ENCODE measurements at places on chromosomes 3 and 15.

GRCh38 chr3:127668906-127669305 is 3.8 kb upstream of the ABTB1 start:
- DNase-seq, result no peak

DNA sequence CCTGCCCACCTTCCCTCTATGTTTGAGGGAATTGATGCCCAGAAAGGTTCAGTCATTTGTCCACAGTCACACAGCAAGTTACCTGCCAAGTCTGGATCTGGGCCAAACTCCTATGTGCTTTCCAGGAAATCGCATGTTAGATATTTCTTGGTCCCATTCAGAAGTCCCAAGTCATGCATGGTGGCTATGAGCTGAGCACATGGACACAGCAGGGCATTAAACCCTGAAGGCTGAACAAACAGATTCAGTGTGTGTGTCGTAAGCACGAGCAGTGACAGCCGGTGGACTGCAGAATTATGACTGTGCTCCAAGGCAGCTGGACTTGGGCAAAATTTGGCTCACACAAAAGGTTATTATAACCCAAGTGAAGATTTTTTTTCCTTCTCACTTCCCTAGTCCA is 11.4 kb upstream of the SLC6A6 start:
- peak; percentile 52 for DNase-seq

GRCh38 chr15:60126200-60126599 is 122.1 kb downstream of the FOXB1 start:
- no peak for DNase-seq

GRCh38 chr3:159191447-159191846 is 389.6 kb downstream of the MFSD1 start:
- no peak for DNase-seq

DNA sequence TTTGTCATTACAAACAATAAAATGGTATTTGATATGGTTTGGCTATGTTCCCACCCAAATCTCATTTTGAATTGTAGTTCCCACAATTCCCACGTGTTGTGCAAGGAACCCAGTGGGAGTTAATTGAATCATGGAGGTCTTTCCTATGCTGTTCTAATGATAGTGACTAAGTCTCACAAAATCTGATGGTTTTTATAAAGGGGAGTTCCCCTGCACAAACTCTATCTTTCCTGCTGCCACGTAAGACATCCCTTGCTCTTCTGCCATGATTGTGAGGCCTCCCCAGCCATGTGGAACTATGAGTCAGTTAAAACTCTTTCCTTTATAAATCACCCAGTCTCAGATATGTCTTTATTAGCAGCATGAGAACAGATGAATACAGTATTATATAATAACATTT is 15.4 kb upstream of the AADAC start:
- no peak for DNase-seq

- no peak for DNase-seq
Measured at GRCh38 chr15:39795486-39795885, 12.8 kb upstream of the FSIP1 start.

GRCh38 chr3:127120851-127121647 is 71.9 kb upstream of the PRR23E start:
- DNase-seq, result no peak

DNA sequence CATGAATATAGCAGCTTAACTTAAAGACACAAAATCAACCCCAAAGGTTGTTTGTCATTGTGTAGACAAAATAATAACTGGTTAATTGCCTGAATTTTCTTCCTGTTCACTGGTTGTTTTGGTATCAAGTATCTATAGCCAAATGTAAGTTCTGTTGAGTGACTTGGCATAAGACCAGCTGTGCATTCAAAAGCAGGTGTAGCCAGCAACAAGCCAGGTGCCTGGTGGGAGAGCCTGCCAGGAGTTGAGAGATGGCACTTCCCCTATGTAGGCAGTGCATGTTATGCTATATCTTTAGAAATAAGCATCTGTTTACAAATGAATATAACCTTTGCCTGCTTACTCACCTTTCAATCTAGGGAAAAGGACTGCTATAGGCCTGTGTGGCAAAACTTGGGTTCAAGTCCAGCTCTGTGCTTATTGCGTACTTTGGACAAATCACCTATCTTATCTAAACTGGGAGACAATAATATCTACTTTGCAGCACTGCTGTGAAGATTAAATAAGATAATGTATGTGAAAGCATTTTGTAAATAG is 84.9 kb upstream of the TBL1XR1 start:
- DNase-seq, result no peak

DNA sequence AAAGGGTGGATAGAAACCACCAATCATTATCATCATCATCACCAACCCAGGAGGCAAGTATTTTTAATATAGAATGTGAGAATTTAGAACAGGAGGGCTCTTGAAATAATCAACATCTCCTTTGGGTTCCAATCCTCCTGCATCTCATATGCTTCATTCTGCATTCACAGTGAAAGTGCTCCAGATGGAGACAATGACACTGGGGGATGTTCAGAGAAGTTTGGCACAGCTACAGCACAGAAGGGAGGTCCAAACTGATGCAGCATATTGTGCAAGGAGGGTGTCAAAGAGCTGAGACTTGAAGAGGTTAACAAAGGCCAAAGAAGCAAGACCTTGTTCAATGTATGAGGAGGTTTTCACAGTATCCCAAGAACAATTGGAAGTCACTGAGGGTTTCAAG is 767.1 kb downstream of the NTRK3 start:
- DNase-seq, result no peak

DNA sequence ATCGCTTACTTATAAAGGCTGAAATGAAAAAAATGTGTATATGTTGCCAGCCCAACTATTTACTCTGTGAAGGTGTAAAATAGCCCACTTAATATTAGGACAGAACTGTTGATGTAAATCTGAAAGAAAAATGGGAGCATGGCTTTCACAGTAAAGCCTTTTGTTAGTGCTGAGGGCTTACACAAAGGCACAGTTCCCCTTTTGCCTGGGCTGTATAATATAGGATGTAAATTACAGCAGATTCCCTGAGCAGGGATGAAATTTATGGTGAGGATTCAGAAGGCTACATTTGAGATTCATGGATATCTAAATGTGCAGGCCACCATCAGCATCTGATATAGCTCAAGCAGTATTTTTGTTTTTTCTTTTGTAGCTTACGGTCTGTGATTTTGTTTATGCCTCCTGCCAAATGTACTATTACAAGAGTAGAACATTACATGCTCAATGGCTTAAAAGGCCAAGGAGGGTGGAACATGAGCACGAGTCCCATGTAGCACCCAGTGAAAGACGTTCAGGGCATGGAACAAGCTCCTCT is 109.1 kb upstream of the ATP10A start:
- no peak for DNase-seq

GRCh38 chr15:32688151-32688639 is 29.6 kb upstream of the GREM1 start:
- no peak for DNase-seq

Measured in left cardiac atrium (tissue), 4 donors.